ENCODE measurements at places on chromosomes 11 and 22.
A peak's percentile ranks its signal among the peaks of the same experiment; 100 is the strongest.

- peak; percentile 84 for DNase-seq
Measured at GRCh38 chr11:131748151-131749050, 378.0 kb downstream of the NTM start.

DNA sequence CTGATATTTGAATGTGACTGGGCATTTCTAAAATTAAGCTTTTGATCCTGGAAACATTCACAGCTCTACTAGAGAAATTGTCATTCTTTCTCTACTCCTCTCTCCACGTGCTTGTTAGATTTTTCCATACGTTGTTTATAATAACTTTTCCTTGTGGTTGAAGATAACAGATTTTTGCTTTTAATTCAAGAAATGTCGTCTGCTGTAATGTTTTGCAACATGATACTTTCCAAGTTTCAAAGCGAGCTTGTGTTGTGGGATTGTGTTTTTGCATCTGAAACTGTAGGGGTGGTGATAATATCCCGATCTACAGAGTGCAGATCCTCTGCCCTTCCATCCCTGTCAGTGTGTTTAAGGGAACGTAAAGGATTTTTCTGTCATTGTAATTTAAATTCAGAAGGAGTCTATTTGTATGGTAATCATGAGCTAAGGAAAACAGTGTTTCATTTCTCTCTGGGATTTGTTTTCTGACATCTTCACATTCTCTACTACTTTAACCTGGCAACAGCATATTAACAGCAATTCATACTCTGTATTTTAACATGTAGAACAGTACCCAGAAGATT, 321.4 kb downstream of the FAT3 start:
- no peak for DNase-seq

- no peak for DNase-seq
Measured at GRCh38 chr22:48929276-48929790, 898.3 kb downstream of the BRD1 start.

- DNase-seq: peak; percentile 31
Measured at GRCh38 chr11:9992306-9992705, 301.7 kb downstream of the SBF2 start.

GRCh38 chr11:48078689-48079088, 98.3 kb downstream of the PTPRJ start:
- no peak for DNase-seq

Data from fibroblast of skin of back (primary cell).